ENCODE measurements at places on chromosomes 3 and 15.

- DNase-seq, result no peak
Observed at GRCh38 chr3:12833222-12834161, 7.9 kb downstream of the RPL32 start.

GRCh38 chr15:98909968-98910885 is 97.4 kb downstream of the PGPEP1L start:
- no peak for DNase-seq

- no peak for DNase-seq
Observed at GRCh38 chr3:50350213-50350526, 405 bp downstream of the NPRL2 start.

GRCh38 chr3:72997421-72997961 is 880 bp downstream of the PPP4R2 start:
- DNase-seq, result peak; percentile 69

Measured in suppressor macrophage treated with lipopolysaccharide for 4 hours (primary cell).